ENCODE measurements at places on chromosomes 11 and 22. TPM values are rescaled to one million over a fixed set of nuclear protein-coding genes. Genes with fewer than 3 reads are reported as not detected.

The TESMIN gene
- 3.7 TPM for total RNA-seq

The RIC3 gene
- total RNA-seq: 55.3 TPM

The HMOX1 gene
- 1.5 TPM for total RNA-seq

The BARX2 gene
- total RNA-seq: not detected

The CARD18 gene
- not detected for total RNA-seq

The TUT1 gene
- 25.5 TPM for total RNA-seq

The CCDC81 gene
- total RNA-seq: 0.27 TPM

The XKR3 gene
- not detected for total RNA-seq

The USP2 gene
- total RNA-seq: 2.0 TPM

The SMC1B gene
- total RNA-seq: not detected

The RFPL3 gene
- not detected for total RNA-seq

The TUB gene
- not detected for total RNA-seq

The SF1 gene
- 1,657 TPM for total RNA-seq

The OR51B5 gene
- 0.30 TPM for total RNA-seq

The UBASH3B gene
- 24.5 TPM for total RNA-seq

The SMIM38 gene
- total RNA-seq: 0.08 TPM

The P2RX6 gene
- total RNA-seq: 0.69 TPM

The CSF2RB gene
- total RNA-seq: 1.5 TPM

The TAF6L gene
- 11.8 TPM for total RNA-seq

The KCTD17 gene
- total RNA-seq: 17.9 TPM

Data from CD4-positive, alpha-beta T cell (primary cell).